ENCODE measurements at places on chromosomes 2 and 18.

DNA sequence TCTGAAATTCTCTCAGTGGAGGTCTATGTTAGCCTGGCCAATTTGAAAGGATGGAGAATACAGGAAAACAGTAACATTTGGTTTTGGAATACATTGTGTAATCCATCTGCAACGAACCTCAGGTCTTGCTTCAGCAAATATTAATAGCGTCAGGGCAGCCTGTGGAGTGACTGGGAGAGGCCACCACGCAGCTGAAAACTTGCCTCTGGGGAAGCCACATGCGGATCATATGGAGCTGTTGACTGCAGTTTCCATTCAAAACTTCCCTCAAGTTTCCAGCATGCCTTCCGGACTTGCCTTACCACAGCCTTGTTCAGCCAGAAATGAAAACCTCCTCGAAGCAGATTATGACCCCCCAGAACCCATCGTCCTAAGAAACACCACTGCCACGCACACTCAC, 25.7 kb downstream of the BCL11A start:
- no peak for DNase-seq

DNA sequence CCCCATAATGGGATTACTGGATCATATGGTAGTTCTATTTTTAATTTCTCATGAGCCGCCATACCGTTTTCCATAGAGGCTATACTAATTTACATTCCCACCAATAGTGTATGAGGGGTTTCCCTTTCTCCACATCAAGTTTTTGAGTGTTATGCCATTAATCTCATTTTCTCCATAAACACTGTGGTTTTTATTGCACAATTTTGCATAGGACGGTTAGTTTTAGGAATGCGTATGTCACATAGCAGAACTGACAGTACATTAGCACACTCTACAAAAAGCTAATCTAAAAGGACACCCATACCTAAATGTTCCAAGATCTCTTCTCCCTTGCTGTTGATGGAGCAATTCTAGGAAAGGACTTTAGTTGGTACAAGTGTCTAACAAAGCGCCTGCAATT, 32.5 kb downstream of the DARS1 start:
- no peak for DNase-seq

GRCh38 chr2:174108579-174108978, 139.8 kb downstream of the OLA1 start:
- no peak for DNase-seq

DNA sequence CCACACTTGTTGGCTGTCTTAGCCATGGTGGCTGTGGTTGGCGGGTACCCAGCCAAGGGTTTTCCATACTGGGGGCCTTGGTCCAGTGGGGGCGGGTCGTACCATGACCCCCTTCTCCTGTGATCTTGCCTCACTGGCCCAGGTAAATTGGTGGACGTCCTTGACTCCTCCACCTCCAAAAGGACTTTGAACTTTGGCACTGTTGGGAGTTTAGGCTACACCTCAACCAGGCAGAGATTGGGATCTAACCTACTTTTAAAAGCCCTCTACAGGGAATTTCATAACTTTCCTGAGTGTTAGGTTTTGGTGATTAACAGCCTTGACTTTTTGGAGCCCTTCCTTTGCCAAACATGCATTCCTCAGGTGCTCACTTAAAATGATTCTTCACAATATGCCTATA, 106.7 kb downstream of the NEDD4L start:
- DNase-seq, result no peak

- DNase-seq, result no peak
Measured at GRCh38 chr18:39462436-39462835, 1896.8 kb upstream of the CELF4 start.

GRCh38 chr2:48015421-48015820, 109.1 kb upstream of the FBXO11 start:
- DNase-seq, result no peak

- no peak for DNase-seq
Measured at GRCh38 chr2:45046786-45047185, 37.5 kb upstream of the SIX2 start.

DNA sequence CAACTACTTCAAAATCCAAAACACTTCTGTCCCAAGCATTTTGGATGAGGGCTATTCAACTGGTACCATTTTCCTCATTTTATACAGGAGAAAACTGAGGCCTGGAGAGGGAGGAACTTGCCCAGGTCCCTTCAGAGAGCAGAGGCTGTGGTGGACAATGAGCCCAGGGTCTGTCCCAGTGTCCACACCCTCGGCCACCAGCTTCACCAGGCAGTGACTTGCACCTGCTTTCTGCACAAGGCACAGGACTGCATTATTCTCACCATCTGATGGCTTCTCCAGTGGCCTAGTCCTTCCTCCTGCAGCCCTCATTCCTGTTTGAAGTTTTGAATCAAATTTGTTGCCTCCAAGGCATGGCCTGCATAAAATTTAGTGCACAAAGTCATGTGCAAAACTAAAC, 53.3 kb downstream of the RNF144A start:
- DNase-seq, result no peak

DNA sequence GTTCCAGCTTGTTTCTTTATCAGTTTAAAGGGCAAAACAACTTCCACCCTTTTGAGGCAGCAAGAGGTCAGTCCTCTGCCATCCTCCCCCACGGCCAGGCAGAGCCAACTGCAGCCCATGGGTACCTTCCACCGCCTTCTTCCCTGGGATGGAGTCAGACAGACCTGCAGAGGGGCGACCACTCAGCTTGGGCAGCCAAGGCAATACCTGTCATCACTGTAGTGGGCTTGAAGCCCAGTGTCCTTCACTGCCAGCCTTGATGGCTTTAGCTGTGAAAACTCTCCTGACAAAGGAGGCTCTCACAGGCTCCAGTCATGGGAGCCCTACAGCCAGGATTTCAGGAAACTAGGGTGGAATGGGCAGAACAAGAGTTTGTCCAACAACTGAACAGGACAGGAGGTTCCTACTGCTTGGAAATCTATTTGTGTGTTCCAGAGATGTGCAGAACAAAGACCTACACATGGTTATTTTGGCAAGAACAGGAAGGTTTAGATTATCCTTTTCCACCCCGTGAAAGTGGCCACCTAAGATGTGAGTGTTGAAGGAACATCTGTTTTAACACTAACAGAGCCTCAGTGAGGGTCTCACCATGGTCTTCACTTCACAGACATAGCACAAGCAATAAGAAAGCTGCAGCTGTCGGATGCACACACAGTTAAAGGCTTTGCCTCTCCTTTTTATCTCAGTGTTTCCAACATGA, 93.9 kb upstream of the RMDN2 start:
- no peak for DNase-seq

DNA sequence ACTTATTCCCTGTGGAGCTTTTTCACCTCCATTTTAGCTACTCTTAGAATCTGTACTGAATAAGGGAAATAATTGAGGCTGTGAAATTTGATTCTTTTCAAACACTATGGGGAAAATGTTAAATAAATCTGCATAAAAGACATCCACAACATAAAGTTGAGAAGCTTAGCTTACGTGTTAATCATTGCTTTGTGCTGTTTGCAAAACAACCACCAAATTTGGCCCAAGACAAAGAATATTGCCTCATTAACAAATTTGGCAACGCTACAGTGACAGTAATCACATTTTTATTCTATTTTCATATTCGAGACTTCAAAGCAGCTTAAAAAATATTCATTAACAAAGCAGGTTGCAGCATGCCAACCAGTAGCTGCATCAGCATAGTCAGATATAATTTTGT, 437.6 kb downstream of the DPP10 start:
- no peak for DNase-seq

DNA sequence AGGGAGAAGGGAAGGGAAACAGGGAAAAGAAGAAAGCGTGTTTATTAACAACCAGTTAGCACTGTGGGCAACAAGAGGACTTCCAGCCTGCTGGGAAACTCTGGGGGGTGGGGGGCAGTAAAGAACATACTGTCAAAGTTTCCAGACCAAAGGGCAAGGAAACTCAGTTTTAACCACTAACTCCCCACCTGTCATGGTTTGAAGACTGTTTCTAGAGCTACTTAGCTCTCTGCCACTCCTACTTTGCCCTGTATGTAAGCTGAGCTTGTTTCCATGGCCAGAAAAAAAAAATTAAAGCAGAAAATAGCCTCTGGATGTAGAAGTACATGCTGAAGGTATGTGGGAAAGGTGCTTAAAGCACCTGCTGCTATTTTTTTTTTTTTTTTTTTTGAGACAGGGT, 11.0 kb upstream of the PTPN2 start:
- DNase-seq, result no peak

DNA sequence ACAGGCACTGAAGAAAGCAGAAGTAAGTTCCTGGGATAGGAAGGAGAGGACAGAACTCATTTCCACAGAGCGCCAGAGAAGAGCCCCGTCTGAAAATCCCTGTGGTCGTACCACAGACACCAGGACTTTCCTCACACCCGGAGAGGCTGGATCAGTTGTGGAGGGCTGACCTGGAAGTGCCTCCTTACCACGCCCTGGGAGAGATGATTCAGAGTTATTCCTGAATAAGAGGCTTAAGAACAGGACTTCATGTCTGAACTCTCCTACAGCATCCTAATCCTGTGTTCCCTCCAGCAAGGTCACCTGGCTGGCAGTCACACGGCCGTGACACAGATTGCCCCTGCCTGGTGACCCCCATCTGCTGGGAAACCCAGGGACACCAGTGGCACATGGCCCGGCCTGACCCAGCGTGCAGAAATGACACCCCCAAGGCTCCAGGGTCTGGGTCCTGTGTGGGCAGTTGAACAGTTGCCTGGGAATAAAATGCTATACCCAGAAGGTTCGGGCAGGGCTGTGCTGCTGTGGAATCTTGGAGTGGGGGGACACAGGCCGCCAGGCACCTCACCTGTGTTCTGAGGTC, 105.9 kb downstream of the PXDN start:
- DNase-seq, result no peak

DNA sequence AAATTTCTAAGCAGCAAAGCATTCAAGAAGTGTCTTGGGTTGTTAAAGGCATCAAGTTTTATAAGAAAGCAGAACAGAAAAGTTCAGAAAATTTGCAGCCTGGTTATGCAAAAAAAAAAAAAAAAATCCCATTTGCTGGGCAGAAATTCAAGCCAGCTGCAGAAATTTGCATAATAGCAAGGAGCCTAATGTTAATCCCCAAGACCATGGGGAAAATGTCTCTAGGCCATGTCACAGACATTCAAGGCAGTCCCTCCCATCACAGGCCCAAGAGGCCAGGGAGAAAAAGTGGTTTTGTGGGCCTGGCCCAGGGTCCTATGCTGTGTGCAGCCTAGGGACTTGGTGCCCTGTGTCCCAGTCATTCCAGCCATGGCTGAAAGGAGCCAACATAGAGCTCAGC, 269.0 kb upstream of the SLC39A10 start:
- DNase-seq, result no peak

GRCh38 chr2:237295889-237296480, 118.0 kb downstream of the COL6A3 start:
- no peak for DNase-seq

GRCh38 chr2:54228945-54229344, 27.1 kb downstream of the TSPYL6 start:
- no peak for DNase-seq

DNA sequence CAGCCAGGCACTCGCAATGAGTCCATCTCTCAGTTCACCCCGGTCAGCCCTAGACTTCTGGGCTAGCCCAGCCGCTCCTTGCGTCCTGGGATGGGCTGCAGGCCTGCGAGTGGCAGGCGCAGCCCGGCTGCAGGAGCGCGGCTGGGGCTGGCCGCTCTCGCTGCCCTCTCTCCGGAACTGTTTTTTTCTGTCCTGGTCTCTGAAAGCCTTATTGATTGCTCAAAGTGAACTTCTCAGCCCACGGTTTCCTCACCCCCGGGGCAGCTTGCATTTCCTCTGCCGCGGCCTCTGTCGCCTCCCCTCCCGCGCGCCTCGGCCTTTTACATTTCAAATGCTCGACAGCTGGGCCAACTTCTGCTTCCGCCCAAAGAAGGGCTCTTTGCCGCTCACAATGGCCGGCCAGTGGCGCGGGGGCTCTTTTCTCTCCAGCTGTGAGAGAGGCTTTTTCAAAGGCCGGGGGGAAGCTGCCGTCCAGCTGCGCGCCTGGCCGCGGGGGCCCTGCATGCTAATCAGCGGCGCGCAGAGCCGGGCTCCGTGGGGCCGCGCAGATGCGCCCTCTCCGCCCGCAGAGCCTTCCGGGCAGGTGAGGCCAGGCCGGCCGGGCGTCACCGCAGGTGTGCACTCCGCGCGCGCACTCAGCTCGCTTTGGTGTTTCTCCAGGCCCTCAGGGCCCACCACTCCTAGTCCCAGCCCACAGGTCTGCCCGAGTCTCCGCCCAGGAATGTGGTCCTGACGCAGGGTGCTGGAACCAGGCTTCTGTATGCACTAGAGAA, 513.8 kb downstream of the RNF144A start:
- DNase-seq, result no peak

GRCh38 chr2:145157741-145158591, 638.0 kb upstream of the ZEB2 start:
- DNase-seq, result no peak

DNA sequence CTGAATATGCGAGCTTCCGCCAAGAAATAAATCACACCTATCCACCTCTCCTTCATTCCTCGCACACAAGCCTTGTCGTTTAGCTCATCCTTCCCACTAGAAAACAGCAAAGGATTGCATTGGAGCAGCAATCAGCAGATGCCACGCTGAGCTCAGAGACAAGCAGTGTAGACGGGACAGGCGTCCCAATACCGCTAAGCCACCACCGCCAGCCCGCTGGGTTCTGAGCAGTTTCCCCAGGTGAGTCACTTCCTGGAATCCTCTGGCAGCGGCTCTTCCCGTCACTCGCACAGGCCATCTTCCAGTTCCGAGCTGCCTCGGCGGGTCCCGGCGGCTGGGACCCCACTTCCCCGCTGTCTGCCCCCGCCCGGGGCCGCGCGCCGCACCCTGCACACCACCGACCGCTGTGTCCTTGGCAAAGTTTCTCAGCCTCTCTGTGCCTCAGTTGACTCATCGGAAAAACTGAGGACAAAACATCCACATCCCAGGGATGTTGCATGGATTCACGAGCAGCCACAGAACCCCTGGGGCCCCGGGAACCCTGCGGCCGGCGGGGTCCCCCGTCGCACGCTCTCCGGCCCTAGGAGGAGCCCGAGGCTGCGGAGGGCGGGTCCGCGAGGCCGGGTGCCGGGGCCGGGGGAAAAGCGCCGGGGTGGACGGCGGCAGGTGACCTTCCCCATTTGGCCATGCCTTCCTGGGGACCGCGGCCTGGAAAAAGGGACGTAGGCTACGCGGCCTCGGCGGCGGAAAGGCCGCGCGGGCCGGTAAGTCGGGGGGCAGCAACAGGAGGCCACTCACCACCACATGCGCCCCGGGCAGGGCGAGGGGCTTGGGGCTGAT, 573 bp downstream of the KDSR start:
- DNase-seq, result peak; percentile 30

DNA sequence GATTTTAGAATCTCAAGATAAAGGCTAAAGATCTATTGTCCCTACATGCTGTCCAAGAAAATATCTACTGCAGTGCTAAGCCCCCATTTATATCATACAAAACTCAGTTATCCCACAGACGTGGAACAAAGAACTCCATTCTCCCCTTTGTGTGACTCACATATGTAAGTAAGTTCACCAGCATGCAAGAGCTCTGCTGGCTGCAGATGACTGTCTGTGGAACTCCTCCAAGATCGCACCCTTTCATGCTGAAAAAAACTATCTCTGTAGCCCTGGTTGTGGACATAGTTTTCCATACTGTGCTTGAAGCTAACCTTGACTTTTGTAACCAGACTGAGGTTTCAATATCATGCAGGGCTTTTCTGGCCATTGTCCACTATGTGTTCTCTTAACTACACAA, 207.1 kb downstream of the ZNF521 start:
- no peak for DNase-seq

GRCh38 chr2:1784087-1784486, 39.8 kb upstream of the PXDN start:
- DNase-seq, result no peak

GRCh38 chr2:50343150-50343830, 688.6 kb downstream of the NRXN1 start:
- no peak for DNase-seq
